ENCODE measurements at places on chromosomes 13 and 19.

- DNase-seq, result no peak
Observed at GRCh38 chr13:94556621-94557020, 39.3 kb downstream of the TGDS start.

DNA sequence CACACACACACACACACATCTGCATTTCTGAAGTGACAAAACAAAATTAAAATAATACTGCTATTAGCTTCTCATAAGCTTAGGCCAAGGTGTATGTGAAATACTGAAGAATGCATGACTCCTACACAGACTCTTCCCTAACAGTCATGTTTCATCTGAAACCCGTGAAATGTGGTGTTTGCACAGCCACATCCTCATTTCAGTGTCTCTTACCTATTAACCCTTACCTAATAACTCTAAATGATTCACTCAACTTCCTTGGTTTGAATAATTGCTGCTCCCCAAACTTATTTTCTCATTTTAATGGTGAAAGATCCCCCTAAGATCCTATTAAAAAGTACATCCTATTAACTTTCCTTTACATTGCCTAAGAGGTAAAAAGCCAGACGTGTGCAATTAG is 117.6 kb downstream of the MIPEP start:
- no peak for DNase-seq

GRCh38 chr19:48836089-48837017 is at the start of gene HSD17B14:
TSS of gene HSD17B14 (minus strand) at chr19:48836491. CDS start at chr19:48836411, 80 bp downstream.
- DNase-seq, result peak; percentile 59

GRCh38 chr19:43305642-43306041 is 36.3 kb upstream of the PSG9 start:
- no peak for DNase-seq

- no peak for DNase-seq
Observed at GRCh38 chr19:16628984-16629691, 1.1 kb upstream of the MED26 start.

DNA sequence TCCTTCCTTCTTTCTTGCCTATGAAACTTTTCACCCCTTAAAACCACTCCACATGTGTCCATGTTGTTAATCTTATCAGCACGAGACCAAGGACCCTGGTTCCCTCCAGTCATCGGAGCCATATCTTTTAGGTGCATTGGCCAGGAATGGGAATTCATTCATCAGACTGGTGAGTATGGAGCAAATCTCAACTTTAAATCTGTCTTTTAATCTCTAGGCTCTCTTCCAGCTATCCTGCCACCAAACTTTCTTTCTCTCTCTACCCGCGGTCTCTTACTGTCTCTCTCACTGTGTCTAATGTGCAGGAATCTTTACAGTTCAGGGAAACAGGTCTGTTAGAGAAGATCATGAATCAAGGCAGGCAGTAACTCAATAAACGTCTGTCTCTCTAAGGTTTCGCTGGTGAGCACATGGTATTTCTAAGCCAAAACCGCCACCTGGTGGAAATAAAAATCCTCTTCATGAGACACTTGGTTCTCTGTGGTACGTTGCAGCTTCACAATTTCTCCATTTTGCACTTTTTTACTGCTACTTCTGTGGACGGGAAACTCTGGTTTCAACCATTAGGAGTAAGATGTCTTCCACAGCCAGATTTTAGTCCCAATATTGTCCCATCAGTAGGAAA is 16.1 kb downstream of the LGALS16 start:
- DNase-seq, result peak; percentile 50

DNA sequence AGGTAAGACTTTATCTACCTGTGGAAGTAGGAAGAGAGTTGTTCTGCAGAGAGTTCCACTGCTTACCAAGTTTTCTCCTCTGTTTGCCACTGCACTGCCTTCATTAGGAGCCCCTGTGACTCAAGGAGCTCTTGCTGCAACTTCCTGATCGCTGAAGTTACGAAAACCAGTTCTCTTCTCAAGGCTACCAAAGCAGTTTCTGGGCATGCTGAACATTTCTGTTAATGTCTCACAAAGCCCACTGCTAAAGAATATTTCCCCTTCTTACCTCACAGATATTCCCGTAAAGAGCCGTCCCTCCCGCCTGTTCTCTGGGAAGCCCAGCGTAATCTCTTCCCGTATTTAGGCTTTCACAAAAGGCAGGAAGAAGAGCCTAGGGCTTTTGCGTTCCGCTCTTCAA is 82.6 kb upstream of the OXGR1 start:
- no peak for DNase-seq

- DNase-seq, result no peak
Observed at GRCh38 chr13:80171096-80171495, 169.8 kb downstream of the SPRY2 start.

DNA sequence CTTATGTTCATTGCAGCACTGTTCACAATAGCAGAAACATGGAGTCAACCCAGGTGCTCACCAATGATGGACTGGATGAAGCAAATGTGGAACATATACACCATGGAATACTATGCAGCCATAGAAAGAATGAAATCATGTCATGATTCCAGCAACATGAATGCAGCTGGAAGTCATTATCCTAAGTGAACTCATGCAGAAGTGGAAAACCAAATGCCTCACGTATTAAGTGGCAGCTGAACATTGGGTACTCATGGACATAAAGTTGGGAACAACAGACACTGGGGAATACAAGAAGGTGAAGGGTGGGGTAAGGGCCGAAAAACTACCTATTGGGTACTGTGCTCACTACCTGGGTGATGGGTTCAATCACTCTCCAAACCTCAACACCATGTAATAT is 915.9 kb downstream of the UQCRFS1 start:
- DNase-seq, result no peak

DNA sequence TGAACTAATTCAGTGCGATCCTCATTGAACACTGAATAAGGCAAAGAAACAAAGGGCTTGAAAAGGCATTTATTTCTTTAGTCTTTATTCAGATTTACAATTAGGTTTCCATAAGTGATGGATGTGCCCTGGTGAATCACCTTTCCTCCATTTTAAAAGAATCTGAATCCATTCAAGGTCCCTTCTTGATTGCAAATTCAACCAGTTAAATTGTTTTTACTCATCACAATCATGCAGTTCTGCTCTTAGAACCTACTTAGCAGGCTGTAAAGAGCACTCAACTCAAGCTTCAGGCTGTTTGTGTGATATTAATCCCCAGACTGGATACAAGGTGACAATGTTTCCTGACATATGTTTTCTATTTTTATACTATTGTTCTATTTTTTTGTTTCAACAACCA is 321.0 kb downstream of the TBC1D4 start:
- no peak for DNase-seq

DNA sequence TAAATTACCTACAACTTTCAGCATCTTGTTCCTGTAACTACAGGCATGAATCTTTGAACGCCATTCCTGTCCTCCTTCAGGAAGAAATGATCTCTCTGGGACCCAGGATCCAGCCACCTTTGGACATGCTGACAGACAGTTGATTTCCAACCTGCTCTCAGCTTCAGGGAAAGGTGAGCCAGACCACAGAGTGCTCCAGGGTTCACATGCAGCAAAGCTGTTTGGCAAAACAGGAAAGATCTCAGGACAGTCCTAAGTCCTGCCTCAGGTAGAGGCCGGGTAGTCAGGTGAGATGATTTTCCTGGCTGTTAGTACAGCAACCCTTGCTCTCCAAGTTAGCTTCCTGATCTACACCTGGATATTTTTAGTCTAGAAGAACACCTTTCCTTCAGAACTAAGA is 9.1 kb downstream of the SLC15A1 start:
- DNase-seq, result no peak

DNA sequence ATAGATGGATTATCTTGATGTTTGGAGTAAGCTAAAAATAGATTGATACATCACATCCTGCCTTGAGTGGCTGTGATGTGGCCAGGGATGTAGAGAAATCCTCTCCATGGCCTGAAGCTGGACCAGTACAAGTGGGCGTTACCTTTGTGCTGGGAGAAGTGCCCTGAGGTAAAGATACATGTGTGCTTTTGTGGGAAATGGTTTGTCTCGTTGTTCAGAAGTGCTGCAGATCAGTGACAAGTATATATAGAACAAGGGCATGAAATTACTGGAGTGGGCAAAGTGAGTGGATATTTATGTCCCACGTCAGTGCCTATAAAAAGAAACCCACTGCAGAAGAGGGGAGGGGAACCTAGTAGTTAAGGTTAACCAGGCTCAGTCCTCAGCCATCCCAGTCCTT is 12.2 kb upstream of the ZNF304 start:
- DNase-seq, result no peak

DNA sequence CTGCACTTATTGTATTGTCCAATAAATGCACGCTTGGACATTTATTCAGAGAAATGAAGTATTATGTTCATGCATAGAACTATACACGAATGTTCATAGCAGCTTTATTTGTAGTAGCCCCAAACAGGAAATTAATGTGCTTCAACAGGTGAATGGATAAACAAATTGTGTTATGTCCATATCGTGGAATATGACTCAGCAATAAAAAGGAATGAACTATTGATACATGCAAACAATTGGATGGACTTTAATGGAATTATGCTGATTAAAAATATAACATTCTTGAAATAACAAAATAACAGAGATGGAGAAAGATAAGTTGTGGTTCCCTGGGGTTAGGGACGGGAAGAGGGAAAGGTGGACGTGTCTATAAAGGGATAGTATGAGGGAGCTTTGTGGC is 65.9 kb downstream of the GPC5 start:
- DNase-seq, result no peak

GRCh38 chr19:28509079-28509895 is 703.7 kb downstream of the UQCRFS1 start:
- no peak for DNase-seq

DNA sequence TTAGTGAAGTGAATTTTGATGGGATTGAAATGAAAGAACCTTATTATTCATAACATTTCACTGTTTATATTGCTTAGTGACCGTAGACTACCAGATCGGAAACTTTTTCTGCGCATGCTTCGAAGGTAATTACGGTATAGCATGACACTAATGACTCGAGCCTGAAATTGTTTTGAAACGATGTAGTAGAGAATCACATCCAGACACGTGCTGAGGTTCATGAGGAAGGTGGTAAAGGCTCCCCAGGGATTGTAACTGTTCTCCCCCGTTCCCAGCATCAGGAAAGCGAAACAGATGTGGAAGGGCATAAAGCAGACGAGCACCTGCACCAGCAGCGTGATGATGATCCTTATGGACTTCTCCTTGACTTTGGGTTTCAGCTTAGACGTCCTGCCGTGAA is 3.3 kb downstream of the GPR18 start:
- no peak for DNase-seq

DNA sequence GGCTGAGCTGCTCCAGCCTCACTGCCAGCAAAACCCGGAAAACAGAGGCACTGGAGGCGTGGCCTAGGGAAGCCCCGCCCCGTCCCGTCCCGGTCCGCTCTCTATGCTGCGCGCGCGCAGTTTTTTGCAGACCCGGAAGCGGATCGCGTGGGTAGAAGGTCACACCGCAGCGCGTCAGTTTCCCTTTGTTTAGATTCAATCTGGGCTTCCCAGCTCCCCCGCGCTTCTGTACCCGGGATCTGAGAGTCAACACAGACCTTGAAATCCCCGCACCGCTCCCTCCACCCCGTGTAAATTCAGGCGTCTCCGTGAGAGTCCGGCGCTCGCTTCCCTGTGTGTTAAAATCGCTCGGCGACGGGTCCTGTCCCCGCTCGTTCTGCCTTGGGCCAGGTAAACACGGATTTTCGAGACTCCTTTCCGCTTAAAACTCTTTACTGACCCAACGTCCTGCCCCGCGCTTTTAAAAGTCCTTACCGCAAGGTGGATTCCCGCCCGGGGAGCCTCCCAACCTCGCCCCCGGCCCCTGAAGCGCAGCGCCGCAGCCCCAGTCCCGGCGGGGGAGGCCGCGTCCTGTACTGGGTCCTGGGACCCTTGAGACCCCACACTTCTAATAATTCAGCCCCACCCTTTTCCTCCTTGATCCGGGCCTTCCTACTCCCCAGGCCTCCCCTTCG is at the start of gene ZNF610:
Gene ZNF610, plus strand, starts transcription at position 127 of the 674 bp plus-strand sequence. CDS start 12,930 bp downstream, outside the sequence.
- peak; percentile 85 for DNase-seq

Data from endothelial cell (in vitro differentiated cells).